ENCODE measurements at places on chromosomes 2 and 18. TPM values are rescaled to one million over a fixed set of nuclear protein-coding genes. Genes with fewer than 3 reads are reported as not detected.

The SLC19A3 gene
- 1.5 TPM for total RNA-seq

- ATAC-seq, result no peak
These were observed 163.1 kb downstream of the TXNL1 start for GRCh38 chr18:56475250-56475649.

DNA sequence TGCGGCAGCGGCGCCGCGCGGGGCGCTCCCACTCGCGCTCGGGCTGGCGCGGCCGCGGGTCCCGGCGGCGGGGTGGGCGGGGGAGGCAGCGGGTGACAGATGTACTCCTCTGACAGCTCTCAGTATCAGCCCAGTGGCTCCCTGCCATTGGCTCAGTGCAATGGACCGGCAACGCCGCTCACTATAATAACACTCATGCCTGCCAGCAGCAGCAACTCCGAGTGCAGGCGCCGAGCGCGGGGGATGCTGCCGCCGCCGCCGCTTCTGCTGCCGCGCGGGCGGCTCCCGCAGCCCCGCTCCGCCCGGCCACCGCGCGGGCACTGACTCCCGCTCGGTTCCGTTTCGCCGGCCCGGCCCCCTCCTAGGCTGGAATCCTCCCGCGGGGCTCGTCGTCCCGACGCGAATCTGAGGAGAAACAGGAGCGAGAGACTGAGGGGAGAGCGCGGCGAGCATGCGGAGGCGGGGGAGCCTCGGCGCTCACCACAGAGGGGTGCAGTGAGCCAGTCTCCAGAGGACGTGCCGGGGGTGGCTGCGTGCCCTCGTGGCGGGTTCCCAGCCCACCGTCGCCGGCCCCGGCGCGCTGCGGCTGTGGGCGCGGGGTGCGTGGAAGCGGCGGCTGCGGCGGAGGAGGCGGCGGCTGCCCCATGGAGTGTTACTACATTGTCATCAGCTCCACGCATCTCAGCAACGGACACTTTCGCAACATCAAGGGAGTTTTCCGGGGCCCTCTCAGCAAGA, at the start of gene ZNF804A:
ZNF804A (plus strand) TSS at position 214 of the 738 bp plus-strand sequence; CDS start at position 645, 431 bp downstream.
- peak; percentile 61 for ATAC-seq

DNA sequence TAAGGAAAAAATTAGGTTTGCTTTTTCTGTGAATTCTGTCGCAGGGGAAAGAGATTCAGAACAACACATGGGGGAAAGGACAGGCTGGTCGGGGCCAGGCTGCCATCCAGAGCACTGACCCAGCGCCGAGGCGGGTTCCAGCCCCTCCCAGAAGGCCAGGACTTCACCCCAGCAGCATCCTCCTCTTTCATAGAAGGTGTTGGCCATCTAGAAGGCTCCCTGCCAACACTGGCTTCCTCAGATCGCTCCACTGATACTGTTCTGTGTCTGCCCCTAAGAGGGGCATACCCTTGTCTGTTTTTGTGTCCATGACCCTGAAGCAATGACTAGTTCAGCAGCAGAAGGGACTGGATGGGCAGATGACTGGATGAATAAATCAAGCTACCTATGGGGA, 144.5 kb downstream of the HDAC4 start:
- ATAC-seq, result no peak

DNA sequence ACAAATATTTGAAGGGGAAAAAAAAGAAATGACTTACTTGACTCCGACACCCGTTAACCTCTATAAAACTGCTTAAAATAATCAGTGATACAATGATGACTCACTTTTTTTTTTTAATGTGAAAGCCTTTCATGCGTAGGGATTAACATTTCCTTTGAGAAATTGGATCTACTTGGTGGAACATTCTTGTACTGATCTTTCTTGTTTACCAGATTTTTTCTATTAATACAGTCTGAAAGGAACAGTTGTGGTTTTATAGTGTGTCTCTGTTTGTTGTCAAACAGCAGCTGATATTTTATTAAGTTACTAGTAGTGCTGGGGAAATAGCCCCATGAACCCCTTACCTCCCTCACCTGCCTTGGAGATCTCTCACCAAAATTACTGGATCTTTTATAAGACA, 40.2 kb upstream of the NEB start:
- peak; percentile 66 for ATAC-seq

DNA sequence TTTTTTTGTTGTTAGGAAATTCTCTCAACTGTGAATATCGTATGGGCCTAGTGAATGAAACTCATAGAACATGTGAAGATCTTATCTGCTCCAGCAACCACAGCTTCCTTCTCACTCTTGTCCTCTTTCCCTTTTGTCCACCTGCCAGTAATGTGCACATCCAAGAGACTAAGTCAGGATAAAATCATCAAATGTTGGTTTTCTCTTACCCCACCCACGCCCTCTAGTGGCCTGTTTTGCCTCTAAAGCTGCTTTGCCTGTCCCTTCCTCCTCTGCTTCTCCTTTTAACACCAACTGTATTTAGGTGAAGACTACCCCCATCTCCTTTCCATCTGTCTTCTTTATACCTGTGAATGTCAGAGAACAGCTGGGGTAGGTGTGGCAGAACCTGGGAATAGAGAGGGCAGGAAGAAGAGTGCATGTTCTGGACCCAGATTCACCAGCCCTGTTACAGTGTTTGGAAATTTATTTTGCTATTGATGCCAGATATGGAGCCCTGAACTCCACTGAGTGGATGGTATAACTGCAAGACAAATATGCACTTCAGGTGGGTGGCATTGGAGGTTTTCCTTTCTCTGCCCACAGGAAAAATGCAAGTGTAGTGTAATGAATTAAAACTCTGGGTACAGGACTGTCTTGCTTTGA, 8.4 kb upstream of the MGAT5 start:
- peak; percentile 75 for ATAC-seq

DNA sequence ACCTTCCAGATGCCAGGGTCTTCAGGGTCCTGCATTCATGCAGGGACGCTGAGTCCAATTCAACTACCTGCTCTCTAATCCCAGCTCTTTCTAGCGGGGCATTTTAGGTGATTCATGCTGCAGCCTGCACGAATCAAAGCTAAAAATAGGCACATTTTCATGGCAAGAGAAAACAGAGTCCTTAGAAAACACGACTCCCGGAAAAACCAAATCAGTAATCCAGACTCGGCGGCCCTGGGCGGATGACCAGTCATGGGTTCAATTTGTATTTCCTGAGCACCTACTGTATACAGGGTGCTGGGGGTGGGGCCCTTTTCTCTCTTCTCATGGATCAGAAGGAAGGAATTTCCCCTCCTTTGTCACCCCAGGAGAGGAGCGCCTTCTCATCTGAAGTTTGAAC, 64.4 kb downstream of the LONRF2 start:
- no peak for ATAC-seq

Data from esophagus mucosa (tissue), 1 donor.